Activated naive CD4-positive, alpha-beta T cell treated with anti-CD3 and anti-CD28 coated beads for 36 hours (primary cell): ENCODE measurements at places on chromosomes 5 and 9. TPM values are rescaled to one million over a fixed set of nuclear protein-coding genes. Genes with fewer than 3 reads are reported as not detected.

Gene FYB1
- total RNA-seq, result 129 TPM

Gene VCP
- 218 TPM for total RNA-seq

- no peak for DNase-seq
Observed at GRCh38 chr5:142670804-142671203, 15.1 kb downstream of the FGF1 start.

GRCh38 chr5:34898258-34898895 is 16.9 kb downstream of the RAD1 start:
- DNase-seq, result peak; percentile 77

Gene ANGPTL2
- not detected for total RNA-seq

GRCh38 chr5:90131383-90132133 is 278.0 kb downstream of the CETN3 start:
- no peak for DNase-seq

DNA sequence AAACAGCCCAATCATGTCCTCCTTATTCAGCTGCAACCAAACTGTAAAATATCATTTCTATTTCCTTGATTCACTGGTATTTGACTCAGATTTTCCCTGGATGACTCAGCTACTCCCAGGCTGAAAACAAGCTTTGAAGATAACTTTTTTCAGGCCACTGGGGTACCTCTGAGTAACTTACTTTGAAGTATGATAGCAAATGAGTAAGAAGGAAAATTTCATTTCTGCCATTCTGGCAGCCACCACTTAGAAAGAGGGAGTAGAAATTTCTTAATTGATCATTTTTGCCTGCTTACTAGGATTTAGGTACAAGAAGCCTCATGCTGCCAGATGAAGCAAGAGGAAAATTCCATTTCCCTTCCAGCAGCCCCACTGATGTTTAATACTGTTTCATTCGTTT is 247.4 kb downstream of the PRELID2 start:
- no peak for DNase-seq

Gene FOXD4L5
- total RNA-seq, result 0.10 TPM

Gene RNF130
- 10.3 TPM for total RNA-seq

- no peak for DNase-seq
Observed at GRCh38 chr9:94210616-94211603, 48.2 kb upstream of the ZNF169 start.

Gene ANKH
- 93.5 TPM for total RNA-seq

Gene CDH9
- total RNA-seq, result not detected

- peak; percentile 33 for DNase-seq
Observed at GRCh38 chr5:7094626-7095025, 301.3 kb upstream of the ADCY2 start.

GRCh38 chr5:58999804-59000203 is 416.9 kb downstream of the RAB3C start:
- DNase-seq, result no peak

DNA sequence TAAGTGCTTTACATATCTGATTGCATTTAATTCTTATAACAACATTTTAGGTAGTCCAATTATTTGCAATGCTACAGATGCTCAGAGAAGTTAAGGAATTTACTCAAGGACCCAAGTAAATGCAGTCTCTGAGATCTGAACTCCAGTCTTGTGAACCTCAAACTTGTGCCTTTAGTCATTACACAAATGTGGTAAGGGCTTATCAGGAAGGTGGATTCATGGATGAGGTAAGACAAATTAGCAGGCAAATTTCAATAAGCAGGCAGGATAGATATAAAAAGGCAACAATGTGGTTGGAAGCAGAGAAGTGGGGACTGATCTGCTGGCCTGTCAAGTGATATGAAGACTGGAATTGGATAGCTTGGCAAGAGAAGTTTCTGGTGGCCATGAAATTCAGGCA is 29.5 kb downstream of the HMHB1 start:
- DNase-seq, result no peak

DNA sequence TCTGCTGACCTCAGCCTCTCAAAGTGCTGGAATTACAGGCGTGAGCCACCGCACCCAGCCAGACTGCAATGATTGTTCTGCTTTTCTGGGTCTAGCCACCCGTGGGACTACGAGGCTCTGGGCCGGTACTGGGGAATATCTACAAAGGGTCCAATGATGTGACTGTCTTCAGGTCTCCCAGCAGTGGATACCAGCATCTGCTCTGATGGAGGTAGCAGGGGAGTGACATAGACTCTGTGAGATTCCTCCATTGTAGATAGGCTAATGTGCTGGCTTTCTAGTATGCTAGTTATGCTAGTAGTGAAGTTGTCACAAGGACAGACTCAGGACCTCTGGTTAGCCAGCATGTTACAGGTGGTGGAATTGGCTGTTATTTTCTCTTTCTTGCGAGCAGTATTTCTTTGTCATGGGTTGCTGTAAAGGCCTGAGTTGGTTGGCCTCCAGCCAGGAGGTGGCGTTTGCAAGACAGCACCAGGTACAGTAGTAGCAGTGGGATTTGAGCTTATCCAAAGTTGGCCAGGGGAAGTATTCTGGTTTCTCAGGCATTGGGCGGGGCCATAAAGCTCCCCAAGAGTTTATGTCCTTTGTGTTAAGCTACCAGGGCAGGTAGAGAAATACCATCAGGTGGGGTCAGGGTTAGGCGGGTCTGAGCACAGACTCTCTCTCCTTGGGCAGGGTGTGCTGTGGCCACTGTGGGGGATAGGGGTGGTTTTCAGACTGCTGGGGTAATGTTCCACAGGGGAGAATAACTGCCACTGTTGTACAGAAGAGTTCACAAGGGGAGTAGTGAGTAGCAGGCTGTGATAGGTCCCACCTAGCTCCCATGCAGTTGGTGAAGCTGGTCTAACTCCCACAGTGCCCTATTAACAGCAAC is 105.2 kb downstream of the SGCD start:
- DNase-seq, result no peak

DNA sequence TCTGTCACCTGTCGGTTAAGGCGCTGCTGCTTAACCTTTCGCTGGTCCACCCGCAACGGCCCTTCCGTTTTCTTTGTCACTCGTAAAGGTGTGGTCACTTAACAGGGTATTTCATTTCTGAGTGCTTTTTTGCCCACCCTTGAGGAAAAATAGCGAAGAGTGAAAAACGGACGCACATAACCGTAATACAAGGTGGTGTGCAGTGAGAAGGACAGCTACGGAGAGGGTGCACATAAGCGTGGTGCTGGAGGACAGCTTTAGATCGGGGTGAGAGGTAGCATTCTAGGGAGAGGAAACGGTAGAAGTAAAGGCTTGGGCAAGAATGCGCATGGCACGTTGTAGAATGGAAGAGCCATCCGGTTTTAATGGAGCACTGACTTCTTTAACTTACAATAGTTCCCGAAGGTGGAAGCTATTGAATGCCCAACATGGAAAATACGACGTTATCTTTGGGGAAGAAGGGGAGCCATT is 761 bp downstream of the CCT5 start:
- peak; percentile 41 for DNase-seq

Gene KIF24
- total RNA-seq, result 4.5 TPM

Gene TNFSF15
- total RNA-seq, result 0.62 TPM

DNA sequence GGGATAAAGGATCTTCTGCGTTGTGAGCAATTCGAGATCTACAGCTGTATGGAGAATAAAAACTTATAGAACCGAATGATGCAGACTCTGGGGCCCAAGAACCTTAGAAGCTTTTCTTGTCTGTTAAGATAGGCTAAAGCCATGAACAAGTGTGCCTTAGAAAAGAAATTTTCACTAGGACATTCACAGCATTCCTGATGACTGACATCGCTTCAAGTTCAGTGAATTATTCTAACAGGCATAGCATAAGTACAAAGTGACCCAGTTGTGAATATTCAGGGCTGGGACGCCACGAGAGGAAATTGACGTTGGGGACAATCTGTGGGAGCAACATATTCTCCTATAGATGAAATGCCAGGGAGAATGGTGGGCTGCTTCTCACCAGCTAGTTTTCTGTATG is 32.0 kb upstream of the PANK3 start:
- no peak for DNase-seq

- no peak for DNase-seq
Observed at GRCh38 chr5:57318251-57318650, 144.4 kb downstream of the GPBP1 start.
